ENCODE measurements at places on chromosomes 3 and 15.

- DNase-seq: no peak
These were observed 21.9 kb downstream of the PAQR9 start for GRCh38 chr3:142941373-142942123.

GRCh38 chr15:79562899-79563298 is 130.8 kb downstream of the MINAR1 start:
- no peak for DNase-seq

GRCh38 chr15:68524753-68525584 is 53.8 kb upstream of the CORO2B start:
- no peak for DNase-seq

GRCh38 chr3:171155122-171155700 is 128.7 kb upstream of the SLC2A2 start:
- no peak for DNase-seq

GRCh38 chr3:78880603-78881461 is 887.0 kb downstream of the ROBO1 start:
- DNase-seq: no peak

DNA sequence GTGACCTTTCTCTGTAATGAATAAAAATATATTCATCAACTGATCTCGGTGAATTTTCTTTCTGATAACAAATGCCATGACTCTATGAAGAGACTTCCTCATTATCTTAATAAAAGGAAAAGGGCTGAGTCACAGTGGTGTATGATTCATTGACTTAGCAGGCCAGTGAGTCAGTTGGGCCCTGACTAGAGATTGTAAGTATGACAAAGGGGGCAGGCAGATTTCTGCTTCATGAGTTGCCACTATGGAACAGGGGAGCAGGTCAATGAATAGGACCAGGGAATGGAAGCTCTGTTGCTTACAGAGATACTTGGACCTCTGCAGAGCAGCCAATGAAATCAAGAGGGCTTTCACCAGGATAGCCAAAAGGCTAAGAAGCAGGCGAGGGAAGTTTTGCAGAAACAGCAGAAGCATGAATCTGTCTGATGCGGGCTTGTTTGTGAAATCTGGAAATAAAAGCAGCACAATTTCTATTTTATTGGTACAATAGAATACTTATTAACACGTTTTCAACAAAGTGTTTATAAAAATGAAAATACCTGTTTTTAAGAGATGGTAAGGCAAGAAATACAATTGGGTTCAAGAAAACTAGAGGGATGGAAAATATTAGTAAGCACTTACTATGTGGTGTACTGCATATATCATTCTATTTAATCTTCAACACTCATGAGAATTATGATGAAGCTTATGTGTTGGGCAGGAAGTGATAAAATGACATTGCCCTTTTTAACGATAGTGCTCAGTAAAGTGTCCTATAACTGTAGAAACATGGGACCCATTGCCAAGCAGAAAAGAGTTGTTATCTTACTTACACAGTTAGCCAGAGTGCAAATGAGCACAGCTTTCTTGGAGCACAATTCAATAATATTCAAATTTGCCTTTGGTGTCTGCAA is 169.8 kb upstream of the MYRIP start:
- DNase-seq: no peak

GRCh38 chr3:122745369-122746021 is 48.1 kb downstream of the HSPBAP1 start:
- no peak for DNase-seq

- DNase-seq: no peak
These were observed 110.9 kb upstream of the TPM1 start for GRCh38 chr15:62931650-62932049.

DNA sequence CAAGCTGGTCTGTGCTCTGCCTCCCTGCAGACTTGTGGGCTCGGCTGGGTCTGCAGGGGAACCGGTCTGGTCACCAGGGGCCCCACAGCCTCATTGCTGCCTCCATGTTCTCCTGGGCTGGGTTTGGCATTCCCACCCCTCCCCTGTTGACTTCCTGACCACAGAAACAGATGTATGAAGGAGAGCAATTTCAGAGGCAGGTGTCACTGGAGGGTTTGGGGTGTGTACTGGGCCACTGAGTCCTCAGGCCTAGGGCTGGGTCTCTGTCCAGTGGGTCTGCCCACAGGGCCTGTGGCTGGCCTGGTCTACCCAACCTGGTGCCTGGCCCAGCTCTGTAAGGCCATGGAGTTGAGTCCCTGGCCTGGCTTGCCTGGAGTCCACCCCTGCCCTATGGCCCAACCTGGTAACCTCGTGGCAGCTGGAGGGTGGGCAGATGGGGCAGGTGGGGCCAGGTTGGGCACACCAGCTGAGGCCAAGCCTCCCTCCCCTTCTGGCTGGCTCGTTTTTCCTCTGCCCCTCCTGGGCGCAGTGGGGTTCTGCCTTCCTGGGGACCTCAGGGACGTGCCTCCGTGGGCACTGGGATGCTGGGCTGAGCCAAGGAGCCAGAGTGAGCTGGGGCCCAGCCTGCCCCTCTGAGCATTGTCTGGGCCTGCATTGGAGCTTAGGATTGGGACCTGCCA is 20.8 kb downstream of the PLXNA1 start:
- no peak for DNase-seq

DNA sequence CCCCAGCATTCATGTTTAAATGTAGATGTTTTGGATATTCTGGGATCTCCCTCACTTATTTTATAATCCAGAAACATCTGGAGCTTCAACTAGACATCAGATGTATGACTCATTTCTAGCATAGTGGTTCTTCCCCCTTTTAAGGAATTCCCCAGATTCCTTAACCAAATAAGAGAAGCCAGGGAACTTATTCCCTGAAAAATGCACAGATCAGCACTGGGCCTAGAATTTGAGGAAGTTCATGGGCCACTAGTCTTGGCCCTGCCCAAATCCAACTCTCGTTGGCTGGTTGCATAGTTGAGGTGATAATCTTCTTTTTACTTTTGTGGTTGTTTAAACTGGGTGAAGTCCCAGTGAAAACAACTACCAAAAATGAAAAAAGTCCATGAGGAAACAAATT is 20.4 kb downstream of the RARRES1 start:
- DNase-seq: no peak

GRCh38 chr3:138381950-138382715 is 33.8 kb downstream of the MRAS start:
- no peak for DNase-seq

DNA sequence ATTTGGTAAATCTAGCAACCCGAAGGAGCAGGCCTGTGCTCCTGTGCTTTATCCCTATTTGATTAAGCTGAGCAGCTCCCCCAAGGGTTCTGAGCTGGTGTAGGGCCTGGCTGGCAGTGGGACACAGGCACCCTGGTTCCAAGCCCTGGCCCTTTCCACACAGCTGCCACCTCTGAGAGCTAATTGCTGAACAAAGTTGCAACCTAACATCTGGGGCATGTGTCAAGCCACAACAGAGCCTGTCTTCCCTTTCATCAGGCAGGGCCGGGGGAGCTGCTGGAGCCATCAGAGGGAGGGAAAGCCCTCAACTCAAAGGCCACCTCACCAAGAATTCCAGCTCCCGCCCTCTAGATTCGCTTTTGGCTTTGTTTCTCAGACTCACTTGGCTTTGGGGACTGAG is 17.1 kb upstream of the MRPS22 start:
- DNase-seq: no peak

GRCh38 chr3:101235048-101235447 is 85.3 kb downstream of the IMPG2 start:
- DNase-seq: no peak

DNA sequence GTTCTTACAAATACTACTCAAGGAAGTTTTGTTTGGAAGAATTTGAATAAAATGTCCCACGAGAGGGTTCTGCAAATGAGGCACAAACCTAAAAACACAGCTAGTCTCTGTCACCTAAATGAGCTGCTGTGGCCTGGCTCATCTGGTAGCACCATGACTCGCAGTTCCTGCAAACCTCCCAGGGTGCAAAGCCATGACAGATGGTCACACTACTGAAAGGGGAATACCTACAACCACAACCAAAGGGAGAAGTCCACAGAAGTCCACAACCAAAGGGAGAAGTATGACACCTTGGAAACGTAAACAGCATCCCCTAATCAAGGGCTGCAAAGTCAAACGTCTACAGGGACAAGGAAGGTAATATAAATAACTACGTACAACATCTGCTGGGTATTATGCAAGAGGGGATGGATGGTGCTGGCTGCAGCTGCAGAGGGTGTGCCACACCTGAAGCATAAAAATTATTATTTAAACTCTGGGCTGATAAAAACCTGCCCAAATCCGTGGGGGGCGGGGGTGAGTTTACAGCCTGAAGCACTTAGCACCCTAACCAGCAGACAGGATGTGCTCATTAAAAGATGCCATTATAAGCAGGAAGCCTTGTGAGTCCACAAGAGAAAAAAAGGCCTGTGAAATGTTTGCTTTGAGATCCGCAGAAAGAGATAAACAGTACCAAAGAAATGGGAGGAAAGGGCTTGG is 184.0 kb downstream of the MAGI1 start:
- no peak for DNase-seq

- no peak for DNase-seq
These were observed 127.6 kb downstream of the SOX2 start for GRCh38 chr3:181839039-181839915.

- DNase-seq: no peak
These were observed 128.2 kb upstream of the OSTN start for GRCh38 chr3:191070762-191071403.

DNA sequence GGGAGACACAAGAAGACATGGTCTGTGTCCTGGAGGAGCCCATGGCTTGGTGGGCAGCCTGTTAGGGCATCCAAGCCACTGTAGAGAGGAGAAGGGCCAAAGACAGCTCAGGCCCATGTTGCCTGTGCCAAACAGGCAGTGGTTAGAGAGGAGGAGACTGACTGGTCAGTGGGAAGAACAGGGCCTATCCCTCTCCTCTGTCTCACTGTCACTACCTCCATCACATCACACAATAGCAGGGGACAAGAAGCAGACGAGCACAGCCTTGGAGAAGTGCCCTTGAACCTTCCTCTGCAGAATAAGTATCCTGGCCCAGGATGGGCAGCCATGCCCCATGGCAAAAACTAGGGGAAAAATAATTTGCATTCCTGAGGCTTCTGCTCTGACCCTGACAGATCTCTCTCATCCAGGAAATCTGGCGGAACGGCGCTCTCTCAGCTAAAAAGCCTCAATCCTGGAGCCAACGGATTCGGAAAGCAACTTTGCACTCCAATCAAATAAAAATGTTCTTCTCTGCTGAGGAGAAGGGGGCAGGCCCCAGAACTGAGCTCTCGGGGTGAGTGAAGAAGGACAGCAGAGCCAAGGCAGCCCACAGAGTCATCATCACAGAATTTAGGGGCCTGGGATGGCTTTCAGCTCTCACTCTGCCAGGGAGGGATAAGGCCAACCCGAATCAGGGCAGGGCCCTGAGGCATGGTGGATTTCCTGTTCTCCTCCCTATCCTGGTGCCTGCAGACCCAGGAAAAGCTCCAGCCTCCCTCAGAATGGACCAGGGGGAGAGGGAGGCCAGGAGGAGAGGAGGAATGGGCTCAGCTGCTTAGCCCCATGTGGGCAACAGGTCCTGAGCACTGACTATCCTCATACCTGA is 1.6 kb downstream of the SHF start:
- DNase-seq: no peak

GRCh38 chr3:22040150-22040549 is 289.1 kb upstream of the ZNF385D start:
- no peak for DNase-seq

GRCh38 chr15:82768414-82769054 is 37.3 kb downstream of the FSD2 start:
- no peak for DNase-seq

- no peak for DNase-seq
These were observed 89.2 kb downstream of the FBN1 start for GRCh38 chr15:48556159-48556897.

DNA sequence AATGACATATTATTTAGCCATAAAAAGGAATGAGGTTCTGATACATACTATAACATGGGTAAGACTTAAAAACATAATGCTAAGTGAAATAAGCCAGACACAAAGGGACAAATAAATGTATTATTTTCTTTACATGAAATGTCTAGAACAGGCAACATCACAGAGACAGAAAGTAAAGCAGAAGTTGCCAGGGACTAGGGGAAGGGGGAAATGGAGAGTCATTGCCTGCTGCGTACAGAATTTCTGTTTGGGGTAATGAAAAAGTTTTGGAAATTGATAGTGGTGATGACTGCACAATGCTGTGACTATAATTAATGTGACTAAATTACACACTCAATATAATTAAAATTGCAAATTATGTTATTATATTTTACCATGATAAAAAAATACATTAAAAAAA is 99.9 kb downstream of the ANO10 start:
- no peak for DNase-seq

GRCh38 chr3:24110051-24110450 is 165.0 kb downstream of the NR1D2 start:
- no peak for DNase-seq

GRCh38 chr15:33136353-33136752 is 58.2 kb downstream of the FMN1 start:
- no peak for DNase-seq

GRCh38 chr3:135982404-135982761 is 16.9 kb downstream of the PPP2R3A start:
- DNase-seq: no peak

DNA sequence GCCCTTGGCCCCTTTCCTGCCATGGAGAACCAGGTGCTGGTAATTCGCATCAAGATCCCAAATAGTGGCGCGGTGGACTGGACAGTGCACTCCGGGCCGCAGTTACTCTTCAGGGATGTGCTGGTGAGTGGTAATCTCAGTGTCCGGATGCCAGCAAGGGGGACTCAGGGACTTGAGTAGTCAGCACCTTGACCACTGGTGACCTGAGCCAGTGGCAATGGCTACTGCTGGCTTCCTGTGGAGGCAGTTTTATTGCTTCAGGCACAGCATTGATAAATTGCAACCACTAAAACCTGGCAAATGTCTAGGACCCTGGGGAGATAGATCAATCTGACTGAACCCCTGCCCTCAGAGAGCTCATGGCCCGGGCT is 830 bp downstream of the MAP2K5 start:
- no peak for DNase-seq

DNA sequence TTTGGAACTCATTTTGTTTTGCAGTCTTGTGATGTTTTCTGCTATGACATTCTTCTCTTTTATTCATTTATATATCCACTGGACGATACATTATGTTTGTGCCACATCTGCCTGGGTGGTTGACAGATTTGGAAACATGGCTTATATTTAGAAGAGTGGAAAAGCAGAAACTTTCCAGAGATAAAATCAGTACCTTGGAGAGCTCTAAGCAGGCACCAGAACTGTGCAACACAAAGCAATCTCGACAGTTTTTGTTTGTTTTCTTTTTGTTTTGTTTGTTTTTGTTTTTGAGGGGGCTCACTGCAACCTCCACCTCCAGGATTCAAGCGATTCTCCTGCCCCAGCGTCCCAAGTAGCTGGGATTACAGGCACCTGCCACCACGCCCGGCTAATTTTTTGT is 45.5 kb downstream of the SYN2 start:
- DNase-seq: no peak

- no peak for DNase-seq
These were observed 37.3 kb downstream of the NR2C2 start for GRCh38 chr3:14984581-14985113.

GRCh38 chr3:138774529-138775253 is 60.0 kb downstream of the PIK3CB start:
- DNase-seq: no peak

DNA sequence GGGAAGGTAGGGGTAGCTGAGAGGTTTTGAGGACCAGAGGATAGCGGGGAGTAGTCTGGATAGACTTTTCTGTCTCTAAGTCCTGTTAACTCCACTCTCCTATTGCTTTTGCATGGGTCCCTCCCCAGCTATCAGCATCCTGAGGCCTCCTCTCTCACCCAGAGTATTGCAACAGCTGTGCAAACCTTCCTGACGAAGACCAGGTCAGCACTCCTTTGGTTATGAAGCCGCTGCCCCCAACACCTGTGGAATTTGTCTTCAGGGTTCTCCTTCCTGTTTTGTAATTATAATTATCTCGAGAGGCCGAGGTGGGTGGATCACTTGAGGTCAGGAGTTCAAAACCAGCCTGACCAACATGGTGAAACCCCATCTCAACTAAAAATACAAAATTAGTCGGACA is 24.8 kb downstream of the TYRO3 start:
- no peak for DNase-seq

All from stimulated activated CD4-positive, alpha-beta T cell treated with anti-CD3 and anti-CD28 coated beads, TNF-alpha, amount 100 ng/mL, for 4 hours (primary cell).